Head of caudate nucleus (tissue), 42 donors: ENCODE measurements at places on chromosomes 1 and 21.

GRCh38 chr1:49339043-49339442, 562.4 kb upstream of the BEND5 start:
- no peak for DNase-seq

GRCh38 chr1:1211541-1212441, 2.2 kb downstream of the TNFRSF4 start:
- no peak for DNase-seq

DNA sequence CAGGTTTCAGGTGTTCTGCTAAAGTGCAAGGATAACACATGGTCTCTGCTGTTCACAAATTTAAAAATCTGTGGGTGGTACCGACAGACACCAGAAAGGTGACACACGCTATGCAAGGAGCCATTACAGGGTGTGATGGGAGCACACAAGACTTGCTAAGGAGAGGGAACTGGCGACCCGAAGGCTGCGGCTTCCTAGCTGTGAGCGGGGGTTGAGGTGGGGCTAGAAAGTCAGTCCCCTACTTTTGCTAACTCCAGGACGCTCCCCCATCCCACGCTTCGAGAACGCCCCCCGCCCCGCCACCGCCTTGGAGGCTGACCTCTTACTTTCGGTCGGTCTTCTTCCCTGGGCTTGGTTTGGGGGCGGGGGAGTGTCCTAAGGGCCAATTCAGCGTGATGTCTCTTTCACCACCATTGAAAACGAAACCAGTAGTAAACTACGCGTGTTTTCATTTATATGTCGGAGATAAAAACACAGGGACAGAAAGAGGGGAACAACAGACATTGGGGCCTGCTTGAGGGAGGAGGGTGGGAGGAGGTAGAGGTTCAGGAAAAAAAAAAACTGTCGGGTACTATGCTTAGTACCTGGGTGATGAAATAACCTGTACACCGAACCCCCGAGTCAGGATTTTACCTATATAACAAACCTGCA, 1.1 kb downstream of the CKS1B start:
- peak; percentile 54 for DNase-seq

DNA sequence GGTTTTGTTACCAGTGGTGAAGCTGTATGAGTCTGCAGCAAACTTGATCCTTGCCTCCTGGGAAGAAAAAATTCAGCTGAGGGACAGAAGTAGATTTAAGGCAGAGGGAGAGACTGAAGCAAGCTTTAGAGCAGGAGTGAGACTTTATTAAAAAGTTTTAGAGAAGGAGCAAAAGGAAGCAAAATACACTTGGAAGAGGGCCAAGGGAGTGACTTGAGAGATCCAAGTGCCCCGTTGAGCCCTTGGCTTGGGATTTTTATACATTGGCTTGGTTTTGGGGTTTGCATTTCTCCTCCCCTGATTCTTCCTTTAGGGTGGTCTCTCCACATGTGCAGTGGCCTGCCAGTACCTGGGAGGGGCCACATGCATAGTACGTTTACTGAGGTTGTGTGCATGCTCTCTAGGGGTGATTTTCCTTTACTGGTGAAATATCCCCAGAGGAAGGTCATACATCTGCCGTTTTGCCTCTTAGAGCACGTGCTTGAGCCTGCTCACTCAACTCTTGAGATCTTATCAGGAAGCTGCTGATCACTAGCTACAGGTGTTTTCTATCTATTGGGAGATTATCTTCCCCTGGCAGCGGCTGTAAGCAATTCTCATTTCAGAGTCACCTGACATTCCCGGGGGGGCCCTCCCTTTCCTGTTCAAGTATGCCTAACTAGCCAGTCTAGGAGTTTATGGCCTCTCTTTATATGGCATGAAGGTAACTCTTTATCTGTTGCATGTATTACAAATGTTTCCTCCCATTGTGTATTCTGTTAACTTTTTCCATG, 20.3 kb downstream of the FASLG start:
- no peak for DNase-seq

- no peak for DNase-seq
Observed at GRCh38 chr1:181117648-181118449, 29.3 kb downstream of the IER5 start.

- no peak for DNase-seq
Observed at GRCh38 chr1:8109216-8109615, 83.1 kb upstream of the ERRFI1 start.
